Bronchus fibroblast of lung (primary cell): ENCODE measurements at places on chromosomes 4 and X. TPM values are rescaled to one million over a fixed set of nuclear protein-coding genes. Genes with fewer than 3 reads are reported as not detected.

Gene CFAP299
- total RNA-seq: not detected in 2 replicates

Gene PNCK
- 0.15 TPM in 1 of 2 replicates, not detected in the other for total RNA-seq

Gene CSAG1
- not detected in 2 replicates for total RNA-seq

Gene CXCL3
- 2.4 and 4.6 TPM in 2 replicates for total RNA-seq

Gene XK
- total RNA-seq: 0.15 and 0.17 TPM in 2 replicates

Gene WNK3
- total RNA-seq: 0.45 and 0.50 TPM in 2 replicates

Gene FRMD7
- total RNA-seq: not detected in 2 replicates

Gene CT45A10
- not detected in 2 replicates for total RNA-seq

Gene TLR6
- total RNA-seq: 0.45 and 1.0 TPM in 2 replicates

Gene CNGA1
- under 0.01 TPM in 1 of 2 replicates, not detected in the other for total RNA-seq

Gene FGF16
- 0.15 TPM in 1 of 2 replicates, not detected in the other for total RNA-seq

Gene CXXC4
- under 0.01 and 0.17 TPM in 2 replicates for total RNA-seq

Gene PABPC1L2B
- total RNA-seq: not detected in 2 replicates

Gene NKX6-1
- 2.7 and 2.9 TPM in 2 replicates for total RNA-seq

Gene MAP9
- total RNA-seq: 5.4 and 8.7 TPM in 2 replicates

Gene MAMLD1
- total RNA-seq: 1.0 and 1.2 TPM in 2 replicates

Gene MAGEC1
- not detected in 2 replicates for total RNA-seq

Gene IGSF1
- total RNA-seq: under 0.01 TPM in 1 of 2 replicates, not detected in the other

Gene SUPT20HL2
- not detected in 2 replicates for total RNA-seq

Gene DIPK2B
- not detected in 2 replicates for total RNA-seq
